ENCODE measurements at places on chromosomes 4 and X.

DNA sequence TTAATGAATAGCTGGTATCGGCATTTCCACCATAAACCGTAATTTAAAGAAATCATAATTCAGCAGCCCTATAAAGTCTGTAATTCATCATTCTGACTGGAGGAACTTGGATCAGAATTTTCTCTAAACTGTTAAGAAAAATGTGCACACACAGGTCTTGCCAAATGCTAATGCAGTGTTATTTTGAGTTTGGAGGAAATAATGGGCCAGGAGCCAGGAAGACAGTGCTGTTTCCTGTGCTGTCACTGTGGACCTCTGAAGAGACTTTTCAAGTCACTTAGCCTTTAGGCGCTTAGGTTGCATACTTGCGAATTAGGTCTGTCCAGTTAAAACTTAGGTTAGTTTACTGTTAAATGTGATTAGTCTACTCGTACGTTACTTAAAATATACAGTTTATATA, 137.5 kb upstream of the ANXA3 start:
- DNase-seq: no peak

GRCh38 chr4:112327965-112328733, 31.0 kb downstream of the ALPK1 start:
- no peak for DNase-seq

- DNase-seq: no peak
Measured at GRCh38 chr4:66169341-66169740, 499.1 kb upstream of the EPHA5 start.

DNA sequence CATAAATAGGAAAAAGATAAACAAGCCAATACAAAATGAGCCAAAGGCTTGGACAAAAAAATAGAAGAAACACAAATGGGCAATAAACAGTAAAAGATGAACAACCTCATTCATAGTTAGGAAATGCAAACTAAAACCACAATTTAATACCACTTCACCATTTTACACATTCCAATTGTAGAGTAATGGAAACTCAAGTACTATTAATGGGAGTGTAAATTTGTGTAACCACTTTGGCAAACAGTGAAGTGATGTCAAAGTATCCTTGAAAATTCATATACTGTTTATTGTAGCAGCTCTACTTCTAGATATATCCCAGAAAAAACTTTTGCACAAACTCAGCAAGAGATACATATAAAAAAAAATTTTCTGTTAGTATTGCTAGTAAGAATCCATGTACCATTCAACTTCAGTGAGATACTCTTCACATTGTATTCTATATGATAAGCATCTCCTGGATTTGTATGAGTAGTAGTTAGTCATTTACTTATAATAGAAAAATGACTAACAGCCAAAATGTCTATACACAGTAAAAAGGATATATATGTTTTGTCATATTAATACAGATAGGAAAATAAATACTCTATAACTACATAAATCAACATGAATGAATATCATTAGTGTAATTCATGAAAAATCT, 229.8 kb downstream of the DKK2 start:
- DNase-seq: no peak

- DNase-seq: no peak
Measured at GRCh38 chrX:40964633-40965586, 120.3 kb upstream of the USP9X start.
